ENCODE measurements at places on chromosomes 4 and X.

DNA sequence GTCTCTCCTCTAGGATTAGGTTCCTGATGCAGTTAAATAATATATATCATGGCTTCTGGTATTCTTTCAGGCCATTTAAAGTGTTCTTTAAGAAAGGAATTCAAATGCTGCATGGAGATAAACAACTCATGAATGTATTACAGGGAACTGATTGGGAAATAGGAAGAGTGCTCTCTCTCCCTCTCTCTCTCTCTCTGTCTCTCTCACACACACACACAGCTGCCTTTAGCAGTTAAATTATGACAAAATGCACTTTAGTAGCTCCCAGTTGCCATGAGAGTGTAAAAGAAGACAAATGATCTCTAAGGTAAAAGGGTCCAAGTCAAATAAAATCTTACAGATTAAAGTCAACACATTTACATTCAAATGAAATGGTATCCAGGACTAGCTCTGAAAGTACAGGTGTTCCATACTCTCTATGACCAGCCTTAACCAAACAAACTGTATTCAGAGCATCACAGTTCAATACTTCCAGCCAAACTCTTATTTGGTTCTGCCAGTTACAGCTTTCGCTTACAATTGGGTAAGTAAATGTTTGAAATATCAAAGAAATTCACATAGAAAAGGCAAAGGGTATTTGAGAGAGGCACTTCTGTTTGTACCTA lies 94.7 kb upstream of the CXXC4 start:
- no peak for DNase-seq

GRCh38 chr4:20844311-20844710 lies 144.1 kb downstream of the PACRGL start:
- DNase-seq, result no peak

DNA sequence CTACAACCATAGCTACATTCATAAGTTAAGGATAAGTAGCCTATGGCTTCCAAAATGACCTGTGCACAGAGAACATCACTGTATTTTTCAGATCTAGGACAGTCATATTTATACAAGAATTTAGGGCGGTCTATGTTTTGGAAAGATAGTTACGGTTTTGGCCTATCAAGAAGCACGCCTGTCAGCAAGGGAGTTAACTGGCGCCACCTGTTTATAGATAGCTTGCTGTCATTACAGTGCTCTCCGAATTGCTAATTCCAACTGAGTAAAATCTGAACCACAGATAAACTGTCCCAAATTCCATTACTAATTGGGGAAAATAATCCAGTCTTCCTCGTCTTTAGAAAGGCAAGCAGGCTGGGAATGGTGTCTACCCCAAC lies 646 bp downstream of the ABCB7 start:
- DNase-seq, result peak; percentile 13

DNA sequence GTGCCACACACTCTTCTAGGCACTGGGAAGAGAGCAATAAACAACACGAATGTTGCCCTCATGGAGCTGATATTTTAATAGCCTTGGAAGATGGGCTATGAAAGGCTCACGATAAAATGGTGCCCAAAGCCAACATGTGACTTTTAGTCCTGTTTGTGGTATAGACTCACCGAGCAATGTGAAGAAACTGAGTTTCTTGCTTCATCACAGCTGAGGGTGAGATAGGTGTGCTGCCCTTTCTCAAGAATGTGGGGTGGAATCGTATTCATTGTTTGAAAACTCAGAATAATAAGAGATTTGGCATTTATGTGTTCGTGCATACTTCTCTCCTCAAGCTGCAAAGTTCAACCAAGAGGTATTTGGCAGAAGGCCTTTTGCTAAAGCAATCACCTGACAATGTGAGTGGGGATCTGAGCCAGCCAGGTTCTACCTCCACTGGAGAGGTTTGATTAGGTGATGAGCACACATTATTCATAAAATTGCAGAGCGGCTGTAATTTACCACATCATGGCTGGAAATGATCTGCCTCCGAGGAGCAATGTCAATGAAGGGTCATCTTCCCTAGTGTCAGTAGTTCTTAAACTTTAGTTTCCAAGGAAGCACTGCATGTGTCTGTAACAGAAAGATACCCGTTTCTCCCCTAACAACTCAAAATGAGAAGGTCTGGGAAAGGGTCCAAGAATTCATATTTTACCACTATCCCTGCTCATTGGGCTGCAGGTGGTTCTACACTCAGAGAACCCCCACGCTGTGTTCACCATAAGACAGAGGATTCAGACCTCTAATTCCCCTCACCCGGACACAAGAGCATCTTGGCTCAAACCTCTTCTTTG lies 41.9 kb upstream of the CBR4 start:
- no peak for DNase-seq

DNA sequence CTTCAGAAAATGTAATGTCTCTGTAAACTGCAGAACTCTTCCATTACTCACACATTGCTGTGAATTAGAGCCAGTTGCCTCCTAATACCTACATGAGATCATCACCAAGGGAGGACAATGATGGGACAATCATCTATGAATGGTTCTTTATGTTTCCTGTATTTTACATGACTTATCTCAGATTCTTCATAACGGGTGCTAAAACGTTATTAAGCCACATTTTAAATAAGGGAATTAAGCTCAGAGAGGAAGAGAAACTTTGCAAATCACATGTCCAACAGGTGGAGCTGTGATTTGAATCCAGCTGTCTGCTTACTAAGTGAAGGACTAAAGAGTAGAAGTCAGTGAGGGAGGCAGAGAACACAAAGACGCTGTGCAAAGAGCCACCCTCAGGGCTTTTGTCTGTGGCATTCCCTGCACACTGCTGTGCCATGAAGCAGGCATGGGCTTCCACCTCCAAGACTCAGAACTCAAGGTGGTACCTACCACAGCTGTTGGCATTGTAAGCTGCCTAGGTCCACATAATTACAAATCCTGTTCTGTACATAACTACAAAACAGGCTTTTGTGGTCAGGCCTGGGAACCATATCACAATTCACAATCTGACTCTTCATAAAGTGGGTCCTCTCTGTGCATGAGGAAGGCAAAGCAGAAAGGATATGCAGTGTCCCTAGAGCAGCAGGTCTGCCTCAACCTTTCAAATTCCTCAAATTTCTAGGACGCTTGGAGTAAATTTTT lies 12.8 kb downstream of the TBC1D9 start:
- no peak for DNase-seq

DNA sequence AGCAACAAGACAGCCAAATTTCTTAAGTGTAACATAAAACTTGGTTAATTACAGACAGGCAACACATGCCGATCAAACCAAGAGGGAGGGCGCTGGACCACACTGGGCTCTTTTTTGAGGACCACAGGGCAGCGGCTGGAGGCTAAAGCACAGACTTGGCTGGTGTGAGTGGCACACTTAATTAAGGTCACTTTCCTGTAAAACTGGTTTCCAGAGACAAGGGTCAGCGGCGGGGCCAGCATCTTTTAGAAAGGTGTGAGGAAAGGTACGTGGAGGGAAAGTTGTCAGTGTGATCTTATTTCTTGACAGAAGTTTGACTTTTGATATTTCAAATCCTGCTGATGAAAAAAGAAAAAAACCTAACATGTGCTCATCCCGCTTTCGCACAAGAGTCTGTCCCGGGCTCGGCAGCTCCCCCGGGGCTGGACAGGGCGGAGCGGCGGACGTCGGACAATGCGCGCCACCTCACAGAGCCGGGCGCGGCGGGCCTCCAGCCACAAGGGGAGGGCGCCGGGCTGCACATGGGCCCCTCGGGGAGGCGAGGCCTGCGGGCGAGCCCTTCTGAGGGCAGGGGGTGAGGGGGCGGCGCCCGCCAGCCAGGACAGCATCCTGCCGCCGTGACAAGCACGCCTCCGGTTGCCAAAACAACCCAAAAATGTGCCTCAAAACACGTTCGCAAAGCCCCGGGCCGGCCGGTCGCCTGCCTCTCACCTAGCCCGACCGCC lies 660 bp upstream of the HSPA4L start:
- no peak for DNase-seq

GRCh38 chr4:186134257-186134656 lies 29.8 kb downstream of the FAM149A start:
- DNase-seq, result peak; percentile 24

- DNase-seq, result no peak
Measured at GRCh38 chrX:95076449-95076848, 1402.4 kb downstream of the FAM133A start.

DNA sequence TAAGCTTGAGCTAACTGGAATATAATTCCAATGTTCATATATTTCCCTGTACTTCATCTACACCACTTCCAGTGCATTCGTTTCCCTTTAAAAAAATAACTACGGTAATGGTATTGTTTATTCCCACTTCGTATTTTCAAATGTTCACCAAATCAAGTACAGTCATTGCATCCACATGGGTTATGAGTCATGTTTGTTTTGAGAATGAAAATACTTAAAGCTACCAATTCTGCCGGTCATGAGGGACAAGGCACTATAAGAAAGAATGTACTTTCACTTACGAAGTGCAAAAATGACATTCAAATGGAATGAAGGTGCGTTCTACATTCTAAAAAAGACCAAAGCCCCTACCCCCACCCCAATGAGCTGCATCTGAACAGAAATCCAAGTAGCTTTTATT lies 174.4 kb upstream of the FGF13 start:
- DNase-seq, result no peak

GRCh38 chr4:113394730-113395530 lies 345.5 kb downstream of the ANK2 start:
- peak; percentile 89 for DNase-seq

- DNase-seq, result no peak
Measured at GRCh38 chr4:170167678-170168077, 77.9 kb upstream of the AADAT start.

GRCh38 chr4:126470862-126471261 lies 1156.1 kb downstream of the FAT4 start:
- DNase-seq, result peak; percentile 65

DNA sequence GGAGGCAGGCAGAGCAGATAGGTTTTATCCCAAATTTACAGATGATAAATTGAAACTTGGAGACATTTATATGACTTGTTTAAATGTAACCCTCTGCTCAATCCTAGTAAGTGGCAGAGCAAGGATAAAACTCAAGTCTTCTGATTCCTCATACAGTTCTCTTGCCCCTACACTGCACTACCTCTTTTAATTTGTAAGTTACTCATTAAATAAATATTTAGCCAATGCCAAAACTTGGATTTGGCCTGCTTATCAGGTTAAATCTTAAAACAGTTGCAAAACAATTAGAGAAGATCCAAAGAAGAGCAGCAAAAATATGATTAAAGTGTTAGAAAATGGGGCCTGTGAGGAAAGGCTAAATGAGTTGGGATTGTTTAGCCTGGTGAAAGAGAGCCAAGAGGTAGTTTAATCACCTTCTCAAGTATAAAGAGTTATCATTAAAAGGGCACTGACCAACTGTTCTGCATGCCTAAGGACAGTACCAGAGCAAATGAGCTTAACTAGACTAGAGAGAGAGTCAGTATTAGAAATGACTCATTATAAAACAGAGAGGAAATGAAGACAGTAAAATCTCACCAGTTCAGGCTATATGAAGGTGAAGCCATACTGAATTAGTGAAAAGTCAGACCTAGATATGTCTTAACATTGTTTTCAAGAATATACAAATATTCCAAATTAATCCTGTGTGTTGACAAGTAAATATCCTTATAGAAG lies 146.3 kb downstream of the GRIA3 start:
- DNase-seq, result no peak

DNA sequence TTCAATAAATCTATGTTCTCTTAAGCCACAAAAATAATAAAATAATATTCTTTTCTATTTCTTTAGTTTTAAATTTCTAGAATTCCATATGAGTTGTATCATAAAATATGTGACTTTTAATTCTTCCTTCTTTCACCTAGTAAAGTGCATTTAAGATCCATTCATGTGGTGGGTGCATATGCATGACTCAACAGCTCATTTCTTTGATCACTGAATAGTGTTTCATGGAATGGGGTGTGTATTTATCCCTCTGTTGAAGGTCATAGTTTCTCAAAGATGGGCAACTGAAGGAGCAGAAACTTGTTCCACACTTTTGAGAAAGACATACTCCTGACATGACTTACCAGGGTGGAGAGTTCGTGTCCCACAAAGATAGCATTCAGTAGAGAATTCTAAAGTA lies 1230.3 kb upstream of the AGA start:
- no peak for DNase-seq

GRCh38 chr4:151304226-151304625 lies 21.2 kb downstream of the SH3D19 start:
- DNase-seq, result no peak

DNA sequence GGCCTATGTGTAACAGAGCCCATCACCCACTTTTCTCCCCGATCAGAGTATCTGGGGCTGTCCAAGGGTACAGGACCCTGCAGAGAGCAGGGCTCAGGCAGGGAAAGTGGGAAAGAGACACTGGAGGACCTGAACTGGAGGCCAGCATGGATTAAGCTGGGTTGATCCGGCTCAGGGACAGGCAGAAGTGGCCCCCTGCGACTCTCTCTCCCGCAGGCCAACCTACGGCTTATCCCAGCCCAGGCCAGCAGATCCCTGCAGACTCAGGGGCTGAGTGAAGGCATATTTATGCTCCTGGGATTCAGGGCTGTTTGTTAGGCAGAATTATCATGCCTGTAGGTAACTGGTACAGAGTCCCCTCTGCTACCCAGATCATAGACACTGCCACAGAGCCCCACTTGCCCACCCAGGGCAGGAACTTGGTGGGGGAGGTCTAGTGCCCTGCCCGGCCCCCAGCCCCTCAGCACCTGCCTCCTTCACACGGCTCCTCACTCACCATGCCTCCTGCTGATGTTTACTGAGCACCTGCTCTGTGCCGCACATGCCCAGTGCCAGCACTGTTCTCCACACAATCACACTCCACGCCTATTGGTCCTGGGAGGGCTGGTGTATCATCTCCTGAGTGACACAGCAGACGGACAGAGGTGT lies 87.3 kb downstream of the ADRA2C start:
- DNase-seq, result no peak

DNA sequence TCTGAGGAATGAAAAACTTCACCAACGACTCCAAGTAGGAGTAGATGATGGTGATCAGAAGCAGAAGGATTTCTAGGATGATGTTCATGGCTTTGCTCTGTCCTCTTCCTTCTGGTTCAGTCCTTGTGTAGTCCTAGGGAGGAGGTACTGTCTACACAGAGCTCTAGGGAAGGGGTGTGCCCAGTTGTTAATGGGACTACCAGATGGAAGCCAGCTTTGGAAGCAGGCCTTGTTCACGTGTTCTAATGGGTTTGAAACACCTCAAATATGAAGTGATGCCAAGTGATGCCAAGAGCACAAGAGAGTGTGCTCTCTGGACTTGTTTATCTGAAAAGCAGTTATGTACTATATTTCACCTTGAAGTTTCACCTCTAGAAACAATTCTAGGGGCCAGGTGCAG lies at the start of gene HSD17B13:
HSD17B13 (minus strand) TSS at position 129 of the 400 bp plus-strand sequence; CDS start at position 88, 41 bp downstream.
- no peak for DNase-seq

DNA sequence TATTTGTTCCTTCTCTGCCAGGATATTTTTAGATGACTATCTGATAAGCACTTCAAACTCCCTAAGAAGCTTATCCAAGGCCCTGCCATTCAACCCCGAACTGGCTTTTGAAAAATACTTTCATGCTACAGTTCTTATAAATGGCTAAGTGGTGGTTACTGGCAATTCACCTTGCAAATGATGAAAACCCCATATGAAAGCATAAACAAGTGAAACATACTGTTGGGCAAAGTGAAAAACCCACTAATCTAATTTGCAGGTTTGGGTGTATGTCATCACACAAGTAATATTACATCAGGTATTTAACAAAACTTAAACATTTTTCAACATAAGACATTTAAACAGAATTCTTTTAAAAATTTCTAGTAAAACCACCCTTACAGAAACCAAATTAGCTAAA lies 31.1 kb downstream of the TAPT1 start:
- no peak for DNase-seq
